ENCODE measurements at places on chromosomes 6 and 20.

GRCh38 chr6:2562721-2563451 lies 187.8 kb downstream of the MYLK4 start:
- no peak for DNase-seq

DNA sequence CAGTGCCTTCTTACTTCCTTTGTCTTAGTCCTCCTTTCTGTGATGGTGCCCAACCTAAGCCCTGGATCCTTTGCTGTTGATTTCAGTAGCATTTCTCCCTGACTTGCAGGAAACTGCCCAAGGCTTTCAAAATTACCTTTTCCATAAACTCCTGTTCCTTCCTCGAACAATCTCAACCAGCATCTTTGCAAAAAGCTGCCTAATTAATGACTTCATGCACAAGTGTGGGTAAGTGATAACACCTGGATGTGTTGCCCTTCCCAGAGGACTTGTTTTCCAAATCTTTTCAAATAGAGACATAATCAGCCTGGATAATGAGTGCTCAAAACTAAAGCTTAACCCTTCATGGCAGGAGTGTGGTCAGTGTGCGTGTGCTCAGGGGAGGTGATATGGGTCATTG lies 118.0 kb downstream of the PCSK2 start:
- no peak for DNase-seq

GRCh38 chr20:60219231-60219630 lies 261.0 kb downstream of the CDH26 start:
- no peak for DNase-seq

GRCh38 chr6:27545271-27546046 lies 72.6 kb upstream of the ZNF184 start:
- no peak for DNase-seq

DNA sequence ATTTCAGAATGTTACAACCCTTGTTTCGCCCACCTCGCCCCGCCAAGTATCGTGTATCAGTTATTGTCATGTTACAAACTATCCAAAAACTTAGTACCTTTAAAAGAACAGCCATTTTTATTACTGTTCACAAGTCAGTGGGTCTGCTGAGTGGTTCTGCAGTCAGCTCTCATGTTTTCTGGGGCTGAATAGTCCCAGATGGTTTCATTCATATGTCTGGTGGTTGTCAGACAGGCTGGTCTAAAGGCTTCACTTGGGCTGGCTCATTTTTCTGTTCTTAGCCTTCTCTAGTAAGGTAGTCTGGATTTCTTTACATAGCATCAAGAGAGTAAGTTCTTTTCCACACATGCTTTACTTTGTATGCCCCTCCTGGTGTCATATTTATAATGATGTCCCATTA lies 8.6 kb downstream of the ZNF292 start:
- no peak for DNase-seq

- DNase-seq: no peak
These were observed 70.5 kb upstream of the TNFRSF21 start for GRCh38 chr6:47380251-47380650.

GRCh38 chr6:157436944-157437336 lies 56.0 kb downstream of the ZDHHC14 start:
- no peak for DNase-seq

DNA sequence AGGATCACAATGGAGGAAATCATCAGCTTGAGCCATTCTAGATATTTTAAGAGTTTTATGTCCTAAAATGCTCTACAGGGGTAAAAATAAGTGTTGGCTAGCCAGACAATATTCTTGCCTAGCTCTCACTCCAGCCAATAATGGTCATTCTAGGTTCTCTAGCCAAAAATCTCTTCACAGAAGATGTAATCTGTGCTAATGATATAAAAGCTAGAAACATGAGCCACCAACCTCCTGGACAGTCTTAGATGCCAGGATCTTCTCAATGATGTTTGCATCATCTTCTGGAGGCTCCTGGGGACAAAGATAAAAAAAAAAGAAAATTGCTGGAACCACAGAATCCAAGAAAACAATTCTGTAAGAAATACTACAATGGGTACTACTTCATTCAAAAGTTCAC lies 119.1 kb downstream of the CHD6 start:
- no peak for DNase-seq

DNA sequence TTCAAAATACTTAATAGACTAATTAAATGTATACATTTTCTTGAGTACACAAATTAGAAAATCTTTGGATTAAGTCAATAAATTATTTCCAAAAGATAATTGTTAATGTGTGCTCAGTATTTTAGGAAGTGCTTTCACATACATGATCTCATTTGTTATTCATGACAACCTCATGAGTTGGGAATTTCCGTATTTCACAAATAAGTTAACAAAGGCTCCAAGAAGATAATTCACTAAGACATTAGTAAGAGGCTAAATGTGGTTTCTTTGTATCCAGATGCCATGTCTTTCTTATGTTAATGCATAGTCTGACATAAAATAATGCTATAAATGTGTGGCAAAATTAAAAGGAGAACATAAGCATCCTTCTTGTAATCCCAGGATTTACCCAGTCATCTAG lies 79.5 kb upstream of the TCF21 start:
- no peak for DNase-seq

DNA sequence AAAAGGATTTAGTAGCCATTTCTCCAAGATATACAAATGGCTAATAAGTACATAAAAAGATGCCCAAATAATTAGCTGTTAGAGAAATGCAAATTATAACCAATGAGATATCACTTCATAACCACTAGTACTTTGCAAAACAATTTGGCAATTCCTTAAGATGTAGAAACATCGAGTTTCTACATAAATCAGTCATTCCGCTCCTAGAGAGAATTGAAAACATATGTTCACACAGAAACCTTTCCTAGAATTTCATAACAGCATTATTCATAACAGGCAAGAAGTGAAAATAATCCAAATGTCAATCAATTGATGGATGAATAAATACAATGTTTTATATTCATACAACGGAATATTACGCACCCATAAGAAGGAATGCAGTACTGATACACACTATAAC lies 20.5 kb upstream of the NT5E start:
- no peak for DNase-seq

DNA sequence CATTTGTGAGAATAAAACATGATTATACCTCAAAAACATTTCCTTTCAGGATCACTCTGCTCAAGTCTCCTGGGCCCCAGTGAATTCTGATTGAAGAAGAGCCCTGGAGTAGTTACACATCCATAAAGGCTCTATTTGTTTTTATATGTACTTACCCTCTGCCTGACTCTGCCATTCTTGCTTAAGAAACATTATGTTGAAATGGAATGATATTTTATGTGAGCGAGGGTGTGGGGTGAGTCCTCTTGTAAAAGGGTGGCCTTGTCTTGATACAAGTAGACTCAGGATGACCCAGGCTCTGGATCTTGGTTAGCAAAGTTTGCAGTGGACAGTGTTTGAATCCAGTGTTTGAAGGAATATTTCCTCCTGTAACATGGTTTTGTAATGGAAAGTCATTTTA lies 215.4 kb upstream of the PREP start:
- no peak for DNase-seq

DNA sequence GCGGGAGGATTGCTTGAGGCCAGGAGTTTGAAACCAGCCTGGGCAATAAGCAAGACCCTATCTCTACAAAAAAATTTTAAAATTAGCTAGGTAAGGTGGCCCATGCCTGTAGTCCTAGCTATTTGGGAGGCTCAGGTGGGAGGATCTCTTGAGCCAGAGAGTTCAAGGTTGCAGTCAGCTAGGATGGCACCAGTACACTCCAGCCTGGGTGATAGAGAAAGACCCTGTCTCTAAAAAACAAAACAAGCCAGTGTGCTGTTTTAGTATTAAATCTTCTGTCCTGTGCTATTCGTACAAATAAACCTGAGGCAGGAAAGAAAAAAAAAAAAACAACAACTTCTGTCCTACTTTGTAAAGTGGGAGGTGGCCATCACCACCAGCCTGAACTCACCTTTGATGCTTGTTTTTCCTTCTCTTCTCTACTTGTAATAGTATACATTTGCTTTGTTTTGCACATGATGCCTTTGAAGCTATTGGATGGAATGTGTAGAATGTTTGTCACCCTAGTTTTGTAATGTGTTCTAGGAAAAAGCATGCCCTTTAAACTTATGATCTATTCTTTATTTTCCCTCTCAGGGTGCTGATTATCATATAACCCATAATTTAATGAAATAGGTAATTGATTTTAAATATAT lies 102.5 kb downstream of the CRYBG1 start:
- DNase-seq: no peak

DNA sequence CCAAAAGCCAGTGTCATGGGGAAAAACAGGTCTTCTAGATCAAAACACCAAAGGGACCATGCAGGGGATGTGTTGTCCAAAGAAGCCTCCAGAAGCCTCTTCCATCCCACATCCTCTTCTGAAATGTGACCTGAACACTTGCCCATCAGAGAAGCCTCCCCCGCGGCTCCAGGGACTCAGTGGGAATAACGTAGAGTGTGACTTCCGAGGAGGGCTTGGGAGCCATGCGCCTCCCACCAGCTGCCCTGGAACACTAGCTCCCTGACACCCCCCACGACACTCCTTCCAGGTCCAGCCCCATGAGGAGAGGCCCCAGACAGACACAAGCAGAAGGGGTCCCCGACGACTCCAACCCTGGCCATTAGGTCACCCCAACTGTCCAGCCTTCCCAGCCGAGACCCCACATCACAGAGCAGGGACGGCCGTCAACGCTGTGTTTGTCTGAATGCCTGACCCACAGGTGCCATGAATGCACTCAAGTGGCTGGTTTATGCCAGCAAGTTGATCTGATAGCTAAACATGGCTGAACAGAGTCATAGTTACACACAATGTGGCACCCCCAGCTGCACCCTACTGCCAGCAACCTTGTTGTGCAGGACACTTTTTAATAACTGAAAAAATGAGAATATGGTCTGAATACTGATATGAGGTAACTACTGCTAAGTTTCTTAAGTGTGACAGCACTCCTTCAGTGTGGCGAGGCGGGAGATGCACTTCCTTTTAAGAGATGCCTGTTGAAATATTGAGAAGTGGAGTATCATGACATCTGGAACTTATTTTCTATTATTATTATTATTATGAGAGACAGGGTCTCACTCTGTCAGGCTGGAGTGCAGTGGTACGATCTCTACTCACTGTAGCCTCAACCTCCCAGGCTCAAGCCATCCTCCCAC lies 58.0 kb downstream of the GINS1 start:
- DNase-seq: no peak

DNA sequence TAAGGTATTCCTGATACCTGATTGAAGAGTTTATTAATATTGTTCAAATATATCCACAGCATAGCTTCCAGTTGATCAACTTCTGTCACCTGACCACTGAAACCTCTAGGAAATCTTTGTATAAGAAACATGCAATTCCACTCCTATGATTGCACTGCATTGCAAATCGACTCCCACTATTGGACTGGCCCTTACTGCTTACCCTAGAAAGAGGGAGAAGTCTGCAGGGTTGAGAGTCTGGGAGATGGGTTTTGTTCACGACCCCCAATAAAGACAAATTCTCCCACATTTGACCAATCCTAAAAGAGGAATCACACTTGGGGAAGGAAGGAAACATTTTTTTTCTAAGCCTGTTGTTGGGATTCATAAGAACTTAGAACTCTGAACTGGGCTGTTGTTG lies 43.7 kb downstream of the TNFRSF21 start:
- no peak for DNase-seq

- DNase-seq: no peak
These were observed 10.0 kb downstream of the SNX5 start for GRCh38 chr20:17958373-17959256.

GRCh38 chr6:111177131-111177530 lies 89.8 kb downstream of the SLC16A10 start:
- DNase-seq: no peak

DNA sequence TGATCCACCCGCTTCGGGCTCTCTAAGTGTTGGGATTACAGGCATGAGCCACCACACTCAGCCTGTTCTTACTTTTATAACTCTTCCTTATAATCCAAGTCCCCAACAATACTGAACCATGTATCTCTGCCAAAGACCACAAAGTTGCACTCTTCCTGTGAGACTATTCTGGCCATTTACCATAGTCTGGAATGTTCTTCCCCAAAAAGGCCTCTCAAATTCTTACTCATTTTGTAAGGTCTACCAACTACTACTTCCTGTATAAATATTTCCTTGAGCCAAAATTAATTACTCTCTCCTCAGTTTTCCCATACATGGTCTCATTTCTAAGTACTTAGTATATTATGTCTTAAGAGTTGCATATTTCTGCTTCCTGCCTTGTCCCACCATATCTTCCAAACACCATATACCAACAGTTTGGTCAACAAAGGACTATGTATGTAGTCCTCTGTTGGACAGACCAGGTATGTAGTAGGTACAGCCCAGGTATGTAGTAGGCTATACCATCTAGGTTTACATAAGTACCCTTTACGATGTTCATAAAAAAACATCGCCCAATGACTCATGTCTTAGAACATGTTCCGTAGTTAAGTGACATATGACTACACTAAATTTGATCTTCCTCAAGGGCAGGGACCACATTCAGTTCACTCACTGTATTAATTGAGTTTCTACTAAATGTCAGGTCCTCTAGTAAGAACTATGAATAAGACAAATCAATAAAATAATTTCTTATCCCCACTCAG lies 22.0 kb downstream of the RANBP9 start:
- no peak for DNase-seq

- peak; percentile 82 for DNase-seq
These were observed 80.3 kb downstream of the BACH2 start for GRCh38 chr6:90216072-90216977.

DNA sequence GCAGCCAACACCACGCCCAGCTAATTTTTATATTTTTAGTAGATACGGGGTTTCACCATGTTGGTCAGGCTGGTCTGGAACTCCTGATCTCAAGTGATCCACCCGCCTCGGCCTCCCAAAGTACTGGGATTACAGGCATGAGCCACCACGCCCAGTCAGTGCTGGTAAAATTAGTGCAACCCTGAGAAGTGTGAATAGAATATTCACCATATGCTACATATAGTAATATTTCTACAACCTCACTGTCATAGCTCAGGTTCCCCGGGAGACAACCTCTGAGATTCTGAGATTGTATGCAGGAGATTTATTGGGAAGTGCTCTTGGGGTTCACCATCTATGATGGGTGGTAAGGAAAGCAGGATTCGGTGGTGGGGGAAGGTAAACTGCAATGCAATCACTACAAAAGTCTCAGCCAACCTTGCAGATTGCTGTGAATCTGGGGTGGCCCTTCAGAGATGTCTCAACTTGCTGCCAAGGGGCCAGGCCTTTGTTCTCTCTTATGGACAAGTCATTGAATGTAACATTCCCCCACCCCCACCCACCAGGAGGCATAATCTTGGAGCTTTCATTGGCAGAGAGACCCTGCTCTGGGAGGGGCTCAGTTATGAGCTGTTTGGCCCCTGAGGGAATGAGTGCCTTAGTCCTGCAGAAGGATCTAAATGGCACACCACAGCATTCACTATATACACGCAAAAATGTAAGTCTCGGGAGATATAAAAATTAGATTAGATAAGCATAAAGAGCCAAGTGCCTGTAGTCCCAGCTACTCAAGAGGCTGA lies 34.0 kb upstream of the SEC63 start:
- no peak for DNase-seq

GRCh38 chr6:169158691-169159090 lies 95.0 kb downstream of the THBS2 start:
- DNase-seq: no peak

- no peak for DNase-seq
These were observed 14.0 kb downstream of the DCBLD1 start for GRCh38 chr6:117496383-117496990.

- DNase-seq: no peak
These were observed 214.3 kb upstream of the RSPO3 start for GRCh38 chr6:126904176-126904575.

Measured in left renal pelvis (tissue), 4 donors.